Left lung (tissue), 14 donors: ENCODE measurements at places on chromosomes 5 and 9. TPM values are rescaled to one million over a fixed set of nuclear protein-coding genes. Genes with fewer than 3 reads are reported as not detected.

TCERG1 gene
- 48.9 TPM for total RNA-seq

IL9 gene
- not detected for total RNA-seq

- DNase-seq: no peak
These were observed 178.0 kb downstream of the TLR4 start for GRCh38 chr9:117882171-117882570.

DNA sequence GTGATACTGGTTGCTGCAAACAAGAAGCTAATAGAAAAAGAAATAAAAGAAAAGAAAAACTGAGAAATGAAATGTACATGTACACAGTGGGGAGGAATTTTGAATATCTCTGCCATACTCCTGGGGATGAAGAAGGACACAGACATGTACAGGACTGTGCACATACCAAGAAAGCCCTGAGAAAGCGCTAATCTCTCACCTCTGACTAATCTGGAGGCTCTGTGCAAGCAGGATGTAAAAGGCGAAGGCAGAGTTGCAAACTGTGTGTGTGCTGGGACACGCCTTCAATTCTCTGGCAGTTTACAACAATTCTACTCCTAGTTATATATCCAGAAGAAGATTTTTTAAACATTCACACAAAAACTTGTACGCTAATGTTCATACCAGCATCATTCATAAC is 211.4 kb downstream of the KIAA0825 start:
- no peak for DNase-seq

- no peak for DNase-seq
These were observed 78.6 kb downstream of the PCDH1 start for GRCh38 chr5:141799507-141800167.

- no peak for DNase-seq
These were observed 35.9 kb downstream of the MAMDC2 start for GRCh38 chr9:70079417-70080037.

DNA sequence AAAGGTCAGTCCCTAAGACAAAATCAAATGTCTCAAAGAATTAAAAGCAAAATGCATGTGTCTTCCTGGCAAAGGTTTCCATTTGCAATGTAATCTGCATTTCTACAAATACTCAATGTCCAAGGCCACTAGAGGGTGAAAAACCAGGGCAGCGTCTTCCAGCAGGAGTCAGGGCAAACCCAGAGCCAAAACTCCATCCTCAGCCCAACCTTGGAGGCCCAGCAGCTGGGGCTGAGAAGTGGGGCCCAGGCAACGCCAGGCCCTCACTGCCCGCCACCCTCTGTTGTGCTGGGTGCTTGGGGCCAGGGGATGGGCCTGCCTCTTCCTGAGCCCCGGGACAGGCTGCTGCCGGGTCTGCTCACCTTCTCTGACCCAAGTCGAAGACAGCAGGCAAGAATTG is 200.1 kb downstream of the PAX5 start:
- DNase-seq: no peak

DNA sequence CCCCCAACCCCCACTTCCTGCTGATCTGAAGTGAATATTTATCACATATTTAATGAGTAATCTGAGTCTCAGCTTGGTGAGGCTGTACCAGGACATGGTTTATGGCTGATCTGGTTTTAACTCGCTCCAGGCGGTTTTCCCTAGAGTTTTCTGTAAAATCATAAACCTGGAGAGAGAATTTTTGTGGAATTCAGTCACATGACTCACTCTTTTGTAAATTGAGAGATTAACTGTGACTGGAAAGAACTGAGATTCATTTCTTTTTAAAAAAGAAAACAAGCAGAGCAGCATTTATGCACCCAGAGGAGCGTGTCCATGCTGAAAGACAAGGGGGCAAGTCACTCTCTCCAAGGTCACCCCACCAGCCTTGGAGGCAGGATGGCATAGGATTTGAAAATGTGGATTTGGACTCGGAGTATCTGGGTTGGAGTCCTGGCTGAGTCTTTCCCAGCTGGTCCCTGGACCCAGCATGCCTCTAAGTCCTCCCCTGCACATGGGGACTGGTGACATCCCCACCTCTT is 81.8 kb downstream of the ZNF618 start:
- no peak for DNase-seq

DNA sequence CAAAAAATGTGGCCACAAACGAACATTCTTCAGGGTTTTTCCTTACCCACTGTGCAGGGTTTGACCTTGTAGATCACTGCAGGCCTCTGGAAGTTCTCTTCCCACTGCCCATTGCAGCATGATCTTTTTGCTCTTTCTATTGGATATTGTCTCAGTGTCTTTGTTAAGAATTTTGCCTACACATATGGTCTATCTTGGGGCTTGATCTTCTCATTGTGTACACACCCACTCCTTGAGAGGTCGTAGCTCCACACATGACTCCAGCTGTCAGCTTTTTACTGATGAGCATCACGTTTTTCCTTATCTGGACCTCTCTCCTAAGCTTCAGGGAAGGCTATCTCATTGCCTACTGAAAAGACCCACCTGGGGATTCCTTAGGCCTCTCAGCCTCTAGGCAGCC is 3.0 kb upstream of the GLRX start:
- DNase-seq: no peak

- DNase-seq: no peak
These were observed 337.1 kb upstream of the SGCD start for GRCh38 chr5:155989879-155990278.

DNA sequence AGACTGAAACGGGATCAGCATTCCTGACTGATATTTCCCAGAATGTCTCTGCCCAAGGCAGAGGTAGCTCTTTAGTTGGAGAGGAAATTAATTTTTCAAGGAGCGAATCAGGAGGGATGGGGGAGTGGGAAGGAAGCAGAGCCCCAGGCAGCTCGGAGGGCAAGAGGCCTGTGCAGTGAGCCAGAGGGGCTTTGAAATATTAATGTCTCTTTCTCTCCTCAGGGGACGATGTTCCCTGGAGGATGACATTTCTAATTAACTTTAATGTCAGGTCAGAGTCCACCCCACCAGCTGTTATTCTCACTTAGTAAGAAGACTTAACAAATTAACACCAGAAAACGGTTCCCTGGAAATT is 45.6 kb downstream of the SLC6A7 start:
- no peak for DNase-seq

- DNase-seq: no peak
These were observed 35.0 kb upstream of the BARHL1 start for GRCh38 chr9:132547436-132547835.
